Endothelial cell of umbilical vein (primary cell): ENCODE measurements at places on chromosomes 12 and 14. TPM values are rescaled to one million over a fixed set of nuclear protein-coding genes. Genes with fewer than 3 reads are reported as not detected.

DNA sequence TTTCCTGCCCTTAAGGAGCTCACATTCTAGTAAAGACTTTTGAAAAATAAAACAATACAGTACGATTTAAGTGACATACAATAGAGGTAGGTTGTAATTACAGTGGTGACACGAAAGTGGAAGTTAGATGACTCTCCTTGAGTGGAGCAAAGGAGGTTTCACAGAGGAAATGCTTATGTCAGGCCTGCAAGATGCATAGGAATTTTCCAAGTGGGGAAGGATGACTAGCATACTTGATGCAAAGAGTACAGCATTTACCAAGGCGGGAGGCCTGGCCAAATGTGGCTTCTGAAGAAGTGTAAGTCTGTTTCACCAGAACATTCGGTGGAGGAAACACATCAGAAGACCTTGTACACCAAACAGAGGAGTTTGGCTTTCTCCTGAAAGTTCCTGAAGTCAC lies 55.2 kb downstream of the ERO1A start:
- DNase-seq, result no peak

GRCh38 chr12:3233797-3234196 lies 156.6 kb downstream of the TSPAN9 start:
- no peak for DNase-seq

DNA sequence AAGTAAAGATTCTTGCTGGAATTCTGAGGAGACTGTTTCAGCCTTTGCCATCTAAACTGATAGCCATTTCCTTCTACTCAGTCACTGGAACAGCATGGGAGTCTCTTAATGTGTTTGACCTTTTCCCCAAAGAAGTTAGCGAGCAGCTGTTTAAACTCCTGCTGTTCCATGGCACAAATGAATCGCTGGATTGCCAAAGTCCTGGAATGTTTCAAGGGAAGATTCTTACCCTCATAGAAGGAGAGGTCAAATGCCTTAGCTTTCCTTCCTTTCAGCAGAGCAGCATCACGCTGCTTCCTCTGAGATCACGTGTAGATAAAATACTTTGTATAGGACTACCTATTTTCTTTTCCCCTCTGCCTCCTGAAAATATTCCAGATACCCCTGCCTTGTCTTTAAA lies 10.5 kb upstream of the NR2C1 start:
- DNase-seq, result peak; percentile 76

- no peak for DNase-seq
Observed at GRCh38 chr12:132606927-132607326, 3.5 kb downstream of the LRCOL1 start.

GRCh38 chr12:103657331-103657730 lies 70.3 kb downstream of the STAB2 start:
- peak; percentile 26 for DNase-seq

DNA sequence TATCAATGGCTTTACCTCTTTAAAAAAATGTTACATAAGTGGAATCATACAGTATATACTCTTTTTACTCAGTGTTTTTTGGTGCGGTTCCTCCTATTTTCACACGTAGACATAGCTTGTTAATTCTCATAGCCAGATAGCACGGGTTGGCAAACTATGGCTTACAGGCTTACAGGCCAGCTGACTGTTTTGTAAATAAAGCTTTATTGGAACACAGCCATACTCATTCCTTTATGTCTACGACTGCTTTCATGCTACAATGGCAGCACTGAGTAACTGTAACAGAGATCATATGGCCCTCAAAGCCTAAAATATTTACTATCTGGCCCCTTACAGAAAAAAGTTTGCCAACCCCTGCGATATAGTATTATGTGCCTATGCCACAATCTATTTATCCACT lies 5.8 kb upstream of the DAAM1 start:
- no peak for DNase-seq

- no peak for DNase-seq
Observed at GRCh38 chr14:73778736-73779135, 64.6 kb upstream of the PNMA1 start.

GRCh38 chr14:96202441-96203094 lies 2.1 kb upstream of the BDKRB2 start:
- DNase-seq, result no peak

DNA sequence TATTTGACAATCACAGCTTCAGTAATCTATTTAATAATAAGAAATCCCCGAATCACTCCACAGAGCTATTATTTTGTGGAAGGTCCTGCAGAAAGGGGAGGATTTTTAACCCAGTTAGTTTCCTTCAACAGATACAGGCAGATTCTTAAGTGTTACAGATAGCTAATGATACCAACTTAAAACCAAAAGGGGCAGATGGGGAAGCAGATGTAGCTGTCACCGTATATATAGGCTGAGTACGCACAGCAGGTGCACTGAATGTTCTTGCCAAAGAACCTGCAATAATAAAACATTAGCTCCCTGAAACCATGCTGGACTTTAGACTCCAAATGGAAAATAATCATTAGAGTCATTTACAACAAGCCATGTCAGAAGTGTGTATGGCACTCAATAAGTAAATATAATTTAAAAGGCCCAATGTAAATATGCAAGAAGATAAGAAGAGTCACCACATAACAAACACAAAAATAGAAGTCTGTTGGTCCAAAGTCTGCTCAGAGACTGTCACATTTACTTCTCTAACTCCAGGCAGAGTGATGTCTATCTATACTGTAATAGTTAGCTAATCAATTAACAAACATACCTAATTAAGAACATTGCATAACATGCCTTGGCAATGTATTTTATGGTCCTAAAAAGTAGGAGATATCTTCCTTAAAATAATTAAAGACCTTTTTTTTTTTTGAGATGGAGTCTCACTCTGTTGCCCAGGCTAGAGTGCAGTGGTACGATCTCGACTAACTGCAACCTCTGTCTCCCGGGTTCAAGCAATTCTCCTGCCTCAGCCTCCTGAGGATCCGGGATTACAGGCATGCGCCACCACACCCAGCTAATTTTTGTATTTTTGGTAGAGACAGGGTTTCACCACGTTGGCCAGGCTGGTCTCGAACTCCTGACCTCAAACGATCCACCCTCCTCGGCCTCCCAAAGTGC lies 78.8 kb downstream of the SEC23A start:
- no peak for DNase-seq

DNA sequence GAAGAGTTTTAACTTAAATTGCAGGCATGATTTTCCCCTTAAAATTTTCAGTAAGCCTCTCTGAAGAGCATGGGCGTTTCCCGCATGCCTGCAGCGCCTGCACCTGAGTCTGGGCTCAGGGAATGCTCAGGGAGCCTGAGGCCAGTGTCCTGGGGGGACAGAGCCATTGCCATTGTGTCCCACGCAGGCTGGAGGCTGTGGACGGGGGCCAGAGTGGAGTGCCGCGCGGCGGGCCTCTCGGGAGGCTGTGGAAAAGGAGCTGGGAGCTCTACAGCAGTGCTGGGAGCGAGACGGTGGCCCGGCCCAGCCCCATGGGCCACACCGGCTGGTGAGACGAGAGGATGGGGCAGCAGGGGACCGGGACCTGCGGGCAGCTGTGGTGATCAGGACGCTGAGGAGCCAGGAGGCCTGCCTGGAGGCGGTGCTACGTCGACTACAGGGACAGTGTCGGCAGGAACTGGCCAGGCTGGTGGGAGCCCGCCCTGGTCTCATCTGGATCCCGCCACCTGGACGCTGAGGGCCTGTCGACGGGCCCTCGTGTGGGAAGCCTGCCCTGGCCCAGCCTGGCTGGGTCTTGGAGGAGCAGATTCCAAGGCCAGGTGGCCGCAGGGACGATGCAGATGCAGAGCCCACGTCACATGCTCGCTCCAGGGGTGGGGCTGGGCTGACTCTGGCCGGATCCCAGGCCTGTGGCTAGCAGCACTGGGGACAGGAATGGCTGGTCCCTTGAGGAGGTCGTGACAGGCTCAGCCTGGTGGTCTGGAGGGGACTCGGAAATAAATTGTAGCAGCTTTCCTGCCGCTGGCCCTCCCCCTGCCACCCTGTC lies 7.6 kb downstream of the TEDC1 start:
- DNase-seq, result no peak

GRCh38 chr12:76014007-76014406 lies 17.6 kb downstream of the PHLDA1 start:
- no peak for DNase-seq

- peak; percentile 53 for DNase-seq
Observed at GRCh38 chr14:60151715-60152114, 13.5 kb downstream of the DHRS7 start.

Gene ANG
- total RNA-seq, result 5.7 and 6.2 TPM in 2 replicates

Gene LALBA
- total RNA-seq, result not detected in 2 replicates

Gene DPF3
- total RNA-seq, result 3.5 and 8.1 TPM in 2 replicates

Gene ALDH1L2
- total RNA-seq, result 2.2 and 2.5 TPM in 2 replicates

Gene CERS5
- 60.4 and 66.4 TPM in 2 replicates for total RNA-seq

Gene IFNG-AS1
- not detected in 2 replicates for total RNA-seq
